ENCODE measurements at places on chromosomes 1 and 21. TPM values are rescaled to one million over a fixed set of nuclear protein-coding genes. Genes with fewer than 3 reads are reported as not detected.

DNA sequence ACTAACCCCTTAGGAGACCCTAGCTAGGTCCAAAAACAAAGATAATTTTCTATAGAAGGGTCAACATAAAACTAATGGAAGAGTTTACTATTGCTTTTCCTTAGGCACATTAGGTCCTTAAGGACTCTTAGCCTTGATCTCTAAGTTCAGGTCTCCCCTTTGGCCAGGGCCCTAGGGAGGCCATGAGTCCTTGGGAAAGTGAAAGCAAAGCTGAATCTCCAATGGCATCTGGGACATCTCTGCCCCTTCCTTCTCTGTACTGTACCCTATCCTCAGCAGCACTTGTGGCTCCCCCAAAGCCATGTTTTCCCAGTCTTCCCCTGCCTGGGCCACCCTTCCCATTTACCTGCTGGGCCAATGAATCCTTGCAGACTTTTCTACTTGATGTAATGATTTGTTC is 14.3 kb downstream of the IER5 start:
- no peak overlapping the region for H3K27ac ChIP-seq
- peaks cover 14% of the 10 kb centered on the region for H3K4me1 ChIP-seq
- H3K36me3 ChIP-seq, result no peaks in the 10 kb centered on the region
- H3K27me3 ChIP-seq, result no peaks in the 10 kb centered on the region
- DNase-seq, result no peak

GRCh38 chr21:15442743-15443469 is 286.9 kb upstream of the USP25 start:
- DNase-seq, result no peak
- no peak overlapping the region for H3K4me3 ChIP-seq
- H3K4me1 ChIP-seq, result no peaks in the 10 kb centered on the region
- H3K27me3 ChIP-seq, result no peaks in the 10 kb centered on the region
- no peak overlapping the region for H3K27ac ChIP-seq

DNA sequence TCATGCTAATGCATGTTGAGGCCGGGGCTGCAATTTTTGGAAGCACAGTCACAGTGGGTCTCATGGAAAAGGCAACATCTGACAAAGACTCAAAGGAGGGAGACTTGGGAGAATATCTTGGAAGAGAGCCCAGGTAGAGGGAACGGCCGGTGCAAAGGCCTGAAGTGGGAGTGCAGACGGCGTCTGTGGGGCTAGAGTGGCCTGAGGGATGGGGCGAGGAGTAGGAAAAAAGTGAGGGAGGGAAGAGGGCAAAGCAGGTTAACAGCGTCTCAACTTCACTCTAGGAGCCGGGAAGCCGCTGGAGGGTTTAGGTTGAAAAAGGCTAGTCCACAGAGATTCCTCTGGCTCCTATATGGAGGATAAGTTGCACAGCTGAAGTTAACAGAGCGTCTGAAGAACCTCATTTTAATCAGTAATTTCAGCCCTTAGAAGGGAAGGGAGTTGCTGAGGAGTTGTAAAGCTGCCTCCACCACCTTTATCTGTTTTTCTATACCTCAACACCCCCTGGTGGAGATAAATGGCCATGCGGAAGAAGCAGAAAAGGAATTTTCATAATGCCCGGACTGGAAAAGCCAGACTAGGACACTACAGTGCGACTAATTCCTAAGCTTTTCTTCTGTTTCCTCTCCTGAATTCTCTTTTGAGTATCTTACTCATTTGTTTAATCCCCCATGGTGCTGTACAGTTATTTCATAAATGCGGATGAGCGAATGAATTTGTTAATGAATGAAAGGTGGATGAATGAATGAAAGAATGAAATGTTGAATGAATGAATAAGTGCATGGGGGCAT is 78.7 kb upstream of the ZNF281 start:
- H3K4me3 ChIP-seq, result no peak overlapping the region
- DNase-seq, result no peak
- peaks cover 11% of the 10 kb centered on the region for H3K4me1 ChIP-seq
- no peaks in the 10 kb centered on the region for H3K36me3 ChIP-seq

DNA sequence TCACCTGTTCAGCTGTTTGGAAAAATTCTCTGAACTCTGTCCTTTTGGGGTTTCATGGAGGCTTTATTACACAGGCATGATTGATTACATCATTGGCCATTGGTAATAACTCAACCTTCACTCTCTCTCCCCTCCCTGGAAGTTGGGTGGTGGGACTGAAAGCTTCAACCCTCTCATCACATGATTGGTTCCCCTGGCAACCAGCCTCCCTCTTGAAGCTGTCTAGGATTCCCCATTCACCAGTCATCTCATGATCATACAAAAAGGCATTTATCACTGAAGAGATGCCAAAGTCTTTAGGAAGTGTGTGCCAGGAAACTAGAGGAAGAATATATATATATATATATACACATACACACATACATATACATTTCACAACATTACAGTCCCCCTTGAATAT is 228.5 kb downstream of the ZNF326 start:
- no peaks in the 10 kb centered on the region for H3K36me3 ChIP-seq
- DNase-seq, result no peak
- H3K27ac ChIP-seq, result no peak overlapping the region

DNA sequence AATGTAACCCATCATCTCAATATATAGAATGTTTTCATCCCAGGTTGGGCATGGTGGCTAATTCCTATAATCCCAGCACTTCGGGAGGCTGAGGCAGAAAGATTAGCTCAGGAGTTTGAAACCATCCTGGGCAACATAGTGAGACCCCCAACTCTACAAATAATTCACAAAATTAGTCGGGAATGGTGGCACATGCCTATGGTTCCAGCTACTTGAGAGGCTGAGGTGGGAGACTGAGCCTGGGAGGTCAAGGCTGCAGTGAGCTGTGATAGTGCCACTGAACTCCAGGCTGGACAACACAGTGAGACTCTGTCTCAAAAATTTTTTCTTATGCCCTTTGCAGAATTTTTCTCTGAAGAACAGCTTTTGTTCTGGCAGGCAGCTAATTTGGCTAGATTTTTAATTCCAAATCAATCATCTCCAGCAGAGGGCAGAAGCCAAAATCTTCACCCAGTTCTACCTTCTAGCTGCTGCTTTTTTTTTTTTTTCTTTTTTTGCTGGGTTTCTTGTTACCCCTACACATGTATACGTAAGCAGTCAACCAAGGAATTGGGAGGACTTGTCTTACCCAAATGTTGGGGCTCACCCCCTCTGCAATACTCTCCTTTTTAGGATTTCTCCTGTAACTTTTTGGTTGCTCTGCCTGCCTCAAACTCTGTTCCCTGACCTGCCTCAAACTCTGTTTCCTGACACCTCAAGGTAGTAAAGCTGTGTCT is 2.7 kb upstream of the RAD54L start:
- H3K36me3 ChIP-seq, result no peaks in the 10 kb centered on the region
- no peaks in the 10 kb centered on the region for H3K27me3 ChIP-seq
- H3K4me1 ChIP-seq, result no peaks in the 10 kb centered on the region
- H3K4me3 ChIP-seq, result no peak overlapping the region
- no peak overlapping the region for H3K27ac ChIP-seq
- DNase-seq, result no peak

DNA sequence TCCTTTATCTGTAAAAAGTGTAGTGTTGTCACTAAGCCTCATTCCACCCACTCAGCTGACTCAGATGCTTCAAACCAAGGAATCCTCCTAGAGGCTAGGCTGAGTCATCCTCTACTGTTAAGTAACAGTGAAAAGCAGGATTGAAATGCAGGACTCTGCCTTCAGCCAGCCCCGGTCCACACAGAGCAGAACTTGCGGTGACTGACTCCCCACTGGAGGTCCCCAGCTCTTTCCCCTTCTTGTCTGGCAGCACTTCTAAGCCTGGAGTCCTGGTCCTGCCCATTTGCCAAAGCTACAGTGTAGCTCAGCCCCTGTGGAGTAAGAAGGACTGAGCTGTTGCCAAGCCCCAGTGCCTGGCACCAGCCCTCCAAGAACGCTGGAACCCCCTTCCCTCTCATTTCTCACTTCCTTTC is 1.7 kb downstream of the RAB7B start:
- no peaks in the 10 kb centered on the region for H3K36me3 ChIP-seq
- H3K4me1 ChIP-seq, result no peaks in the 10 kb centered on the region
- H3K27ac ChIP-seq, result no peak overlapping the region
- no peaks in the 10 kb centered on the region for H3K27me3 ChIP-seq

DNA sequence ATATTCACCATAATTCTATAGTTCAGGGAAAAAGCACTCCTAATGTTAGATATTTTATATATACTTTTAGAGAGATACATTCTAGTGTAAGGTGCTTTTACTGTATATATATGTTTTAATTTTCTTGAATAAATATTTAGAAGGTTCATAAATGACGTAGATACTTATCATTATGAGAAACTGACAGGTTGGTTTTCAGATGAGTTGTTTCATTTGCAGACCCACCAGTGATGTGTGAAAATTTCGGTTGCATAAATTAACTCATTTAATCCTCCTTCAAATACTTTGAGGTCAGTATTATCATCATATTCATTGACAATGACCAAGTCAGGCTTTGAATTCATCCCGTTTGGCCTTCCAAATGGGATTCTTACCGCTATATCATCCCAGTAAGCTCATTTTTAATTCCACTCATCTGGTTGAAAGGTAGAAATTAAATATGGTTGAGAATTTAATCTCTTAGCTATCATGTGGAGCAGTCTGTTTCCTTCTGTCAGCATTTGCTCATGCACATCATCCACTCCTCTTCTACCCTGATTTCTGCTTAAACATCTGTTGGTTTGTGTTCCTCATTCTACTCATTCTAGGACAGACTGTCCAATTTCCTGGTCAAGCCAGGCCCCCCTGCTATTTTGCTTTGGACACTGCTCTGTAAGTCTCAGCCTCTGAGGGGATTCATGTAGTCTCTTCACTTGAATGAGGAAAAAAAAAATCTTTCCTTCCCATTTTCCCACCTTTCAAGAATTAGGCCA is 1156.6 kb downstream of the PLA2G4A start:
- no peak overlapping the region for H3K4me3 ChIP-seq
- DNase-seq, result no peak
- no peak overlapping the region for H3K27ac ChIP-seq
- no peaks in the 10 kb centered on the region for H3K4me1 ChIP-seq

GRCh38 chr1:214324896-214325800 is 44.2 kb downstream of the SMYD2 start:
- DNase-seq, result no peak
- H3K4me1 ChIP-seq, result no peaks in the 10 kb centered on the region
- no peaks in the 10 kb centered on the region for H3K27me3 ChIP-seq
- no peaks in the 10 kb centered on the region for H3K36me3 ChIP-seq
- no peak overlapping the region for H3K27ac ChIP-seq
- no peak overlapping the region for H3K4me3 ChIP-seq

DNA sequence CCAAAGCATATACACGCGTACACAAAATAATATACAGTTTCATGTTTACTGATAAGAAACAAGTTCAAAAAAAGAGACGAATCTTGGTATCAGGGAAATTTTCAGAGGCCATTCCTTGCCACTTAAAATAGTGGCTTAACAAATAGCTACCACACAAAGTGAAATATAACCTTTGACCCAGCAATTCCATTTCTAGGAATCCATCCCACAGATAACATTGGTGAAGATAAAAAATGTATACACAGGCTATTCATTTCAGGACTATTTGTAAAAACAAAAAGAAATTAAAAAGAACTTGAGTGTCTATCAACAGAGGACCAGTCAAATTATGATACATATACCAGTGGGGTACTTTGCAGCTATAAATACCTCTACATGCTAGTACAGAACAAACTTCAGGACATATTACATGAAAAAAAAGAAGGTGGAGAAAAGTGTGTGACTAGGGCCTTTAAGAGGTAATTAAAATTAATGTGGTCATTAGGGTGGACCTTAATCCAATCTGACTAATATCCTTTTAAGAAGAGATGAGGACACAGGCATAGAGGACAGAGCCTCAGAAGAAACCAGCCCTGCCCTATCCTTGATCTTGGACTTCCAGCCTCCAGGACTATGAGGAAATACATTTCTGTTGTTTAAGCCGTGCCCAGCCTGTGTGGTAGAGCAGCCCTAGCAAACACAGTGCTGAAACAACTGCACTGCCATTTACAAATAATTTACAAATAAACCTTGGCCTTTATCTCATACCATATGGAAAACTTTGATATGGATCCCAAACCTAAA is 7.8 kb downstream of the UBE2G2 start:
- H3K4me1 ChIP-seq, result peaks cover 1% of the 10 kb centered on the region
- no peak overlapping the region for H3K27ac ChIP-seq
- no peak for DNase-seq
- no peak overlapping the region for H3K4me3 ChIP-seq
- H3K36me3 ChIP-seq, result no peaks in the 10 kb centered on the region

DNA sequence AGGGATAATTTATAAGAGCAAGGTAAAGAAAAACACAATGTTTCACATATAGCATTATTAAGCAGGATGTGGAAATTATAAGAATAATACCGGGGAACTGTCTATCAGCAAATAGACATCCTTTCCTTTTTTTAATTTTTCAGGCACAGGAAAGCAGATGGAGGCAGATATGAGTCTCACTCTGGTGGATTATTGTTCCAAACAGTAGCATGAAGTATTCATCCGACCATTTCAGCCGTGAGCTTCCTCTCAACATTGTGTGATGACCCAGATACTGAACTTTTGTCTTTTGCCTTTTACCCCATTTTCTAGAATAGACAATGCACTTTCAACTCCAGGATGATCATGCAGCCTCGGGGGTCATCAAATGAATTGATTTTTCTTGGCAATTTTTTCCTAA is 599.8 kb downstream of the ADGRL2 start:
- no peak overlapping the region for H3K27ac ChIP-seq
- H3K4me3 ChIP-seq, result no peak overlapping the region
- H3K4me1 ChIP-seq, result no peaks in the 10 kb centered on the region
- no peak for DNase-seq
- H3K36me3 ChIP-seq, result no peaks in the 10 kb centered on the region
- no peaks in the 10 kb centered on the region for H3K27me3 ChIP-seq

DNA sequence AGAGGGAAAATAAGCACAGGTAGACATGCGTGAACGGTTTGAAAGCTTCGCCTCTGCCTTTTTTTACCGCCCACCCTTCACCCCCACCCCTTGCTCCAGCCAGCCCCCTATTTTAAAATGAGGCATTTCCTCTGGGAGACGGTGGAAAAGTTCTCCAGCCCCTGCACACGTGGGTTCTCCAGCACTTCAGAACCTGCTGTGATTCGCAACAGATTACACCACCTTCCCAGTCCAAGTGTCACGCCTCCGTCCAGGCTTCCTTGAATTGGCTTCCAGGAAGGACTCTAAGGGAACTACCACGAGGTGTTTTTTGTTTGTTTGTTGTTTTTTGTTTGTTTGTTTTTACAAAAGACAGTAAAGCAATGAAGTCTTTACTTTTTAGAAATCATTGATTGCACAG is 2.6 kb downstream of the LRRC7 start:
- no peaks in the 10 kb centered on the region for H3K27me3 ChIP-seq
- H3K4me1 ChIP-seq, result no peaks in the 10 kb centered on the region
- no peak for DNase-seq
- no peaks in the 10 kb centered on the region for H3K36me3 ChIP-seq
- no peak overlapping the region for H3K27ac ChIP-seq

NFASC gene
- total RNA-seq, result 3.9 TPM

CALML6 gene
- 1.1 TPM for total RNA-seq

LCE6A gene
- not detected for total RNA-seq

CLCA4 gene
- not detected for total RNA-seq

WNT3A gene
- total RNA-seq, result not detected

ADORA1 gene
- 16.3 TPM for total RNA-seq

PMF1 gene
- 28.8 TPM for total RNA-seq

FLG2 gene
- not detected for total RNA-seq

Data from pancreas (tissue), 10 donors.